Karpas-422 (cell line): ENCODE measurements at places on chromosomes 1 and 21. TPM values are rescaled to one million over a fixed set of nuclear protein-coding genes. Genes with fewer than 3 reads are reported as not detected.

DNA sequence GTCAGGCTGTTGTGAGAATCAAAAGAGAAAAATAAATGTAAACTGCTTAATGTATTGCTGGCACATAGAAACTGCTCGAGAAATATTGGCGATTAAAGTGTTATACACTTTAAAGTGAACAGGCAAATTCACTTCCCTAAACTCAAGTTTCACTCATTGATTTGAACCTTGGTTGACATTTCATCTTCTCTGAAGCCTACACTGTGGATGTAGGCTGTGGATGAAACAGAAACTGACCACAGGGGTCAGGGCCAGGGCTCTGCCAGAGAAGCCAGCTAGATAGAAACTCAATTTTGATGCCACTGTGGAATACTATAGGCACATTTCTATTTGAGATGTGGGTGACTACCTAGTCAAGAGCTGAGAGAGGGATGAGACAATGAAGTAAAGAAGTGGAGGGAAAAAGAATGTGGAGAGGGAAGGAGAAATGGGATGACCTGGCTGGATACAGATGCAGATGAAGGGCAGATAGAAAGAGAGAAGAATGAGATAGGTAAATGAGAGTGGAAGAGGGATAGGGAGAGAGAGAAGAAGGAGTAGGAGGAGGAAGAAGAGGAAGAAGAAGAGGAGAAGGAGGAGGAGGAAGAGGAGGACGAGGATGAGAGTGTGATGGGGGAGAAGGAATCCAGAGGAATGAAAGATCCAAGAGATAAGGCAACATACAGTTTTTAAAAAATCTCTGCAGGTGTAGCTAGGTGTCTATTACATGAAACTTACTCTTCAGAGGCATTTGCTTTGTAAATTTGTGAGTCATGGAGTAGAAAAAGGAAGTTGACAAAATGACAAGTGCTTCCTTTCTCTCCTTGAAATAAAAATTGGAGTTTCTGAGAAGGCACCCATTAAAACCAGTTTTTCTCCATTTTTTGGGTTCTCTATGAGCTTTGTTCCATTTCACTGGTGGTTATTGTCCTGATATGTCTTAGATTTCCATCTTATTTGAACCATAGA, 17.4 kb upstream of the CD1D start:
- DNase-seq: peak; percentile 53

GRCh38 chr1:167490765-167491164, 27.6 kb downstream of the CD247 start:
- no peak for DNase-seq

DNA sequence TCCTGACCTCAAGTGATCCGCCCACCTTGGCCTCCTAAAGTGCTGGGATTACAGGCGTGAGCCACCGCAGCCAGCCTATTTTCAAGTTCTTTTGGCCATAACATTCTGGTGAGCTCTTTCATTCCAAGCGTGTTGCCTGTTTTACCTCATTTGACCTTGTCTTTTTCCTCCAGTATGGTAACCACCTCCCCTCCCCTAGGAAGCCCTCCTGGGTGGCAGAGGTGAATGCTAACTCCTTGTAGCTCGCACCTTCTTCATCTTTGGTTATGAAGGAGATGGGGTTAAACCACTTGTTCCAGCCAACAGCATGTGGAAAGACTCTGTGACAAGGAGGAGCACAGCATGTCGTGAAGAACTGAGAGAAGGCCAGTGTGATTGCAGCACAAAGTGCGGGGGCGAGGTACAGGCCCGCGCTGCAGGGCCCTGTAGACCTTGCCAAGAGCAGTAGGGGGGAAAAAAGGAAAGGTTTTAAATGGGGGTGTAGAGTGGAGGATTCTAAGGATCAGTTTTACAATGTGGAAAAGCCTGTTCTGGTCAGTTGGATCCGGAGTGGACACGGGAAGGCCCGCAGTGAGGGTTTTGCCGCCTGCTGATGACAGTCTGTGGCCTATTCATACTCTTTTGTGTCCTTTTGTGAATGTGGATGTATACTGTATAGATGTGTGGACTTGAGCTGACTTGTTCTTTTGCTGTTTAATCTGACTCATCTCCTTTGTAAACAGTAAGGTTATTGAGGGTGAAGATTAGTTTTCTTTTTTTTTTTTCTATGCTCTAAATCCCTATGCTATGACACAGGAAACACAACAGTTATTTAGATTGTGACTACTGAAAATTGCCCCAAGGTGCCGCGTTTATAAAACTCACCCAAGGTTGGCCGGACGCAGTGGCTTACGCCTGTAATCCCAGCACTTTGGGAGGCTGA, 7.5 kb upstream of the ZNF436 start:
- DNase-seq: peak; percentile 26

DNA sequence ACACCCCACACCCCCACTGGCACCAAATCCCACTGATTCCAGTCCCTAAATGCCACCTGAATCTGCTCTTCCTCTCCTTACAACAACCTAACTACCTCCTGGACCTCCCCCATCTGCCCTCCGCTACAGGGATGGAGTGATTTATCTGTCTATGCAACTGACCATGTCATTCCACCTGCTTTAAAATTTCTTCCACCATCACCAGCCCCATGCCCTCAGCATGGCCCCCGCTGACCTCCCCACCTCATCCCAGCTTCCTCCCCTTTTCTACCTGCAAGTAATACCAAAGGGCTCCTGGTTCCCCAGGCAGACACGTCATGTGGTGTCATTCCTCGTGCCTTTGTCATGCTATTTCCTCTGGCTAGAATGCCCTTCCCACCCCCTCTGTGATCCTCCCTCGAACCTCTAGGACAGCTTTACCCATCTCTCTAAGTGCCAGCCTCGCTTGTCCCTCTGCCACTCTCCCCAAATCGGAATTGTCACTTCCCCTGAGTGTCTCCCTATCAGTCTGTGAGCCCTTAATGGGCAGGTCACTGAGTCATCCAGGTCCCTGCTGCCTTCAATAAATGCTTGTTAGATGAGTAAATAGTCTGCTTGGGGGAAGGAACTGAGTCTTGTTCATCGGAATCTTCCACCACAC, 3.7 kb downstream of the GJB4 start:
- DNase-seq: no peak

ADGRB2 gene
- 9.2 and 28.5 TPM in 2 replicates for total RNA-seq

GRCh38 chr21:42101246-42101645, 30.1 kb downstream of the UMODL1 start:
- DNase-seq: no peak

DNA sequence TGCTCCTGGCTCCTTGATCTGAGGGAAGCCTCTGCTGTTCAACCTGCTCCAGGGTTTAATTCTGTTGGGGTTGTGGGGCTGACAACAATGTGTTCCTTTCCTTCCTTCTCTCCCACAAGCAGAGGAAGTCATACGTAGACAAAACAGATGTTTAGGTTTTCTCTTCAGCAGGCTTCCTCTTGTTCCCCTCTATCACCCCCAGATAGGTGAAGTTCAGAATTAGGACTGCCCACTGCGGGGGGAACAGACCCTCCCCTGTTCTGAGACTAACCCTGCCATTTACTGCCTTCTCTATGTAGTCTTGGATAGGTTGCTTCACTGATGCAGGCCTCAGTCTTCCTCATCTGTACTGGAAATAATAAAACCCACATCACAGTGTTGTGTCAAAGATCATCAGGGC, 30.0 kb upstream of the NRDC start:
- peak; percentile 39 for DNase-seq

RGS2 gene
- 35.3 and 39.8 TPM in 2 replicates for total RNA-seq

ADAMTS1 gene
- total RNA-seq: not detected in 2 replicates

- no peak for DNase-seq
Observed at GRCh38 chr1:6414881-6415626, 4.7 kb downstream of the HES2 start.

GRCh38 chr1:54866801-54867716, 19.9 kb downstream of the DHCR24 start:
- no peak for DNase-seq

ZNF672 gene
- total RNA-seq: 16.7 and 38.3 TPM in 2 replicates

- DNase-seq: no peak
Observed at GRCh38 chr1:77716065-77716464, 33.6 kb upstream of the ZZZ3 start.

SYDE2 gene
- not detected in 2 replicates for total RNA-seq

FRRS1 gene
- total RNA-seq: 24.4 and 47.1 TPM in 2 replicates

PCP4 gene
- not detected in 2 replicates for total RNA-seq

PTPRC gene
- 367 and 812 TPM in 2 replicates for total RNA-seq

CRYAA gene
- not detected in 2 replicates for total RNA-seq

CITED4 gene
- not detected in 2 replicates for total RNA-seq

DNA sequence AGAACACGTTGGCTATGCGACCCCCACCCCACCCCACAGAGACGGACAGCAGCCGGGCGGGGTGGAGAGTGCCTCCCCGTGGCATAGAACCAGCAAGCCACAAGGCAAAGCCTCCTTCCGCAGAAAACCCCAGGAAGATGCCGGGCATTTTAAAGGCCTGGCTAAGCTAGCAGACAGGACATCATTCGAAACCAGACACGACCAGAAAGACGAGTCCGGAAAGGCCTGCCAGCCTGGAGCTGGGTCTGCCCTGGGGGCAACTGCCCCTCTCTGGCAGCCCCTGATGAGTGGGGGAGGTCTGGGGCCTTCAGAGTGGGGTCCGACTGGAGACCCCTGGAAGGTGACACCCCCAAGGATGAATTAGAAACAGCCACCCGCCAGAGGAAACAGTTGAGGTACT, 8.5 kb downstream of the FTCD start:
- DNase-seq: no peak

- no peak for DNase-seq
Observed at GRCh38 chr21:46150073-46150472, 5.3 kb downstream of the FTCD start.

DNA sequence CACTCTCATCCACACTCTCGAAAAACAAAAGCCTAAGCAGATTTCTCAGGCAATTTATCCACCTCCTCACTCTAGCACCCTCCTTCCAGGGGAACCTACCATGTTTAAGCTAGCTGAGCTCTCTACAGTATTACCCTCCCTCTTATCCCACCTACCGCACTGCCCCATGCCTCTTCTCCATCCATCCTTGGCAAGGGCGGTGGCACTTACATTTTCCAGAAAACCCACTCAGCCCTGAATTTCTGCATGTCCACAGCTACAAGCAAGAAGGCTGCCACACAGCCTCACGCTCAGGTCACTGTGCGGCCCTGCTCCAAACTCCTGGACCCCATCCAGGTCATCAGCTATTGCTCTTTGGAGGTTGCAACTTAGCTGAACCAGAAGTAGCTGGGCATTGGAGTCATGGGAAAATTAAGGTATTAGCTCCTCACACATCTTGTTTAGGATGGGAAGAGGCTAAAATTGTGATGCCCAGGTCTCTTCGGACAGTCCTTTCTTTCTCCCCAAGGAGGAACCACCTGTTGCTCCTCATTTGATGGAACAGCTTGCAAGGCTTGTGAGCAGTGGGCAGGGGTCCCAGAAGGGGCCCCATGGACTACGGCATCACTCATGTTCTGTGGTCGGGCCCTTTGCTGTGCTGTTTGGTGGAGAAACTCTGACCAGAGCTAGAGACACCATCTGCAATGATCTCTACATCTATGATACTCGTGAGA, 1.1 kb downstream of the KLHDC9 start:
- DNase-seq: peak; percentile 52

MAN1A2 gene
- total RNA-seq: 29.5 and 43.0 TPM in 2 replicates

CFHR4 gene
- total RNA-seq: not detected in 2 replicates

CDA gene
- not detected in 2 replicates for total RNA-seq

GRCh38 chr1:67811781-67812180, 21.5 kb downstream of the GNG12 start:
- DNase-seq: no peak

- no peak for DNase-seq
Observed at GRCh38 chr1:189424746-189425331, 1052.8 kb downstream of the BRINP3 start.

DNA sequence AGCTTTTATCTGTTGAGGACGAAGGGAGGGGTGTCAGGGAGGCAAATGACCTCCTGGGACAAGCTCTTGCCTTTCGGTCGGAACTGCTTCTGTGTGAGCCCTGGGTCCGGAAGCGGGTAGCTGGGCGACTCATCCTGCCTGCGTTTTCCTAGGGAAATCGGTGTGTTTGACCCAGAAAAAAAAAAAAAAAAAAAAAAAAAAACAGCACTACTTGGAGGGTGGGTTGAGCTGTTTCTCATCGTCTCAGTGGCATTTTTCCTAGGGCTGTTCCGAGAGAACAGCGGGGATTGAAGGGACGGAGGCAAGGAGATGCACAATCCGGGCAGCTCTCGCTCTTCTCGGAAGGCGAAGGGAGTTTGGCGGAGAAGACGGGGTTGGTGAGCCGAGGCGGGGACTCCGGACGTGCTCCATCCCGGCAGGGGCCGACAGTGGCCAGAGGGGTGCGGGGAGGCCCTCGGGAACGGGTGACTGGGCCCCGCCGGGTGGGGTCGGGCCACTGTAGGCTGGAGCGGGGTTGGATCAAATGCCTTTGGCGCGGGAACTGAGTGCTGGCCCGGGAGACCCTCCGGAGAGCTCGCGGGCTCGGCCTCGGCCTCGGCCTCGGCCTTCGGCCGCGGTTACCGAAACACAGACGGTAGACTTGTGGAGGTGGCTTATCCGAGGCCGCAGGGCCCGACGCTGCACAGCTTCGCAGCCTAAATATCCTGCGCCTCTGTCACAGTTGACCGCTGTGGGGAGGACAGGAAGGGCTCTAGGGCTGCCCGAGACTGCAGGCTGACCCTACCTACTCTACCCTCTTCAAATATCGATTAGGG, 2.4 kb upstream of the BARHL2 start:
- no peak for DNase-seq

DNA sequence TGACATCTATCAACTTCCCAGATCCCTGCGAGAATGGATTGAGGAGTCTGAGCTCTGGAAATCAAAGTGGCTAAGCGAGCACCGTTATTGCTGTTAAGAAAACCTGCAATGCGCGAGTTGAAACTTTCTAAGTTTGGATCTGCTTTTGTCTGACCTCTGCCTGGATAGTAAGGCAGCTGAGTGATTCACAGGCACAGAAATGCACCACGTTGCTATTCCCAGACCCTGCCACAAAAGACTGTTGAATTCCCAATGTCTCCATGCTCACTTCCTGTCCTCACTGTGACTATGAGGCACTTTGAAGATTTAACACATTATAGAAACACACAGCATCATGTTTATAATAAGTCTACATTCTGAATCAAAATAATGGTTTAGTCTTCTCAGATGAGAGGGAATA, 27.1 kb upstream of the CNIH3 start:
- no peak for DNase-seq

DNA sequence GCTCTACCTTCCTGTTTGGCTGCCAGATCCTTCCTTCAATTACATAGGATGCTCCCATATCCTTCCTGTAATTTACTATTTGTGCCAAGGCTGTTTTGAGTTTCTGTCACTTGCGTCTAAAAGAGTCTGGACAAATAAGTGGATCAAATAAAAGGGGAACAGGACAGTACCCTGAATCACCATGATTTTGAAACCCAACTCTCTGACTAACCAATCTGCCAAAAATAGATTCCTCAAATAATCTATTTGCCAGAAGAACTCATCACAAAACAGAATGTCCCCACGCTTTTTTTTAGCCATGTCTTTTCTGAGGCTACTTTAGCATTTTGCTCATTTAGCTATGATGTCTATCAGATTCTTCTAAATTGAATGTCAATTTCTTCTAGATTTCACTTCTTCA, 392.6 kb downstream of the NTNG1 start:
- DNase-seq: no peak

GRCh38 chr1:160460214-160460642, 59.9 kb downstream of the VANGL2 start:
- peak; percentile 62 for DNase-seq

- DNase-seq: no peak
Observed at GRCh38 chr1:181386951-181387350, 96.4 kb upstream of the CACNA1E start.

GRCh38 chr1:41583658-41584547, 99.4 kb upstream of the EDN2 start:
- DNase-seq: no peak

- DNase-seq: no peak
Observed at GRCh38 chr1:38060498-38060897, 13.9 kb upstream of the POU3F1 start.

NHLH1 gene
- 0.48 TPM in 1 of 2 replicates, not detected in the other for total RNA-seq

- DNase-seq: no peak
Observed at GRCh38 chr1:29290414-29290985, 54.2 kb downstream of the PTPRU start.

PLEKHN1 gene
- 0.72 TPM in 1 of 2 replicates, not detected in the other for total RNA-seq
